ENCODE measurements at places on chromosomes 12 and 14.

DNA sequence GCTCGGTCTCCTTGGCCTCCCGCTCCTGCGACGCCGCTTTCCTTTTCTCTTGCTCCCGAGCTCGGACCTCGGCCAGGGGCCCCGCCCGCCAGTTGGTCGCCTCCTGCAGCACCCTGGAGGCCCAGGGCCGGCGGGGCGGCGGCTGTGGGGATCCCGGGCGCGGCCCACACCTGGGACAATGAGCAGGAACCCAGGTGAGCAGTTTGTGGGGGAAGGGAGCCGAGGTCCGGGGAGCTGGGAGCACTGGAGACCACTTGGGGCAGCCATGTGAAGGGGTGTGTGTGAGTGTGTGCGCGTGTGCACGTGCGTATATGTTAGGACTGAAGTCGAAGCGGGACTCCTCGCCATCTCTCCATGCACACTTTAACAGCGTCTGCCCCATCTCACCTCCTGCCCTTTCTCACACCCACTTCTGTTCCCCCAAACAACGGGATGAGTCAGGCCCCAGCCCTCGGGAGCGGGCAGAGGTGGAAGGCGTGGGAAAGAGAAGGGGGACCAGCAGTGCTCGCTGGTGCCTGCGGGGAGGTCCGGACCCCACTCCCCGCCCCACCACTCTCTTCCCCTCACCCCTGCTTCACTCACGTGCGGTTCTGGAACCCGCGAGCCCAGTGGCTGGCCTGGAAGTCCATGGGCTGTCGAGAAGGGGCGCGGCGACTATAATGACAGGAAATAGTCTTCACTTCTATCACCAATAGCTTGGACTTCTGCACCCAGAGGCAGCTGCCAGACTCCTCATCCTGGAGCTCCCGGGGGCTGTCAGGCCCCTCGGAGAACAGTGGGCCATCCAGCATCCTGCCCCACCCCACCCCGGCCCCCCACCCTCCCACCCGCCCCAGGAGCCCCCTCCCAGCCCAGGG is 450 bp downstream of the DDN start:
- DNase-seq: no peak

DNA sequence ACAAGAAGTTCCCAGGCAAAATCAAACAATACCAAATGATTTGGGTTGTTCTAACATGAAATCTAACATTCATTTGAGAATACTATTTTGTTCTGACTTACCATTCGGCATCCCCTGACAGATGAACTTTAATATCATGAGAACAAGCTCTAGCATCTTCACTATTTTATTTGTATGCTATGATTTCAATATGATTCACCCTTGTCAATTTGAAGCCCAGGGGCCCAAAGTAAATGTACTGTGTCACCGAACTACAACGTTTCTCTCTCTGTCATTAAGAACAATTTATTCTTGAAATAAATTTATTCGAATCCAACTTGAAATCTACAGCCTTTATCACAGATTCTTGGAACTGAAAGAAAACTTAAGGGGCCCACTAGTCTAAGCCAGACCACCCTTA is 146.2 kb upstream of the RASSF8 start:
- DNase-seq: no peak

- DNase-seq: no peak
These were observed 42.1 kb downstream of the DYRK2 start for GRCh38 chr12:67690656-67691055.

DNA sequence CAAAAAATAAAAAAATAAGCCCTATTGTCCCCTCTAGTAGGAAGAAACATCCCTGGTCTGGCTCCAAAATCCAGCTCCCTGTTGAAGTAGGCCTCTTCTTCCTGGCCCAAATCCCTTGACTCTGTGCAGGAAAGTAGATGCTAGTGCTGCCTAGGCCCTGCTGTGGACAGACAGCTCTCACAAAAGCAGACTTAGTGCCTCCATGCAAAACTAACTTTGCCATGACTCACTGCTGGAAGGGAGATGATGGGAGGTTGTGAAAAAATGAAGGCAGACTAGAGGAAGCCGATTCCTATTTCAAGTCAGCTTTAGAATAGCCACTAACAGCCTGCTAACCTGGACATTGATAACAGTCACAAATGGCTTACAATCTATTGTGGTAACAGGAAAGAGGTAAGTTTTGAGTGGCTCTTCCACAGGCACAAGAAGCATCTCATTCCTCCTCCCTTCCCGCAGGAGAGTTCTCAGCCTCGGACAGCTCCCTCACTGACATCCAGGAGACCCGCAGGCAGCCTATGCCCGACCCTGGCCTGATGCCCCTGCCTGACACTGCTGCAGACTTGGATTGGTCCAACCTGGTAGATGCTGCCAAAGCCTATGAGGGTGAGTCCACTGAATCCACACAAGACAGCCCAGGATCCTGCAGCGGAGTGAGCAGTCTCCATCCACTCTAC is 198.9 kb upstream of the RGS6 start:
- no peak for DNase-seq

GRCh38 chr12:112258926-112259325 is 123.3 kb downstream of the HECTD4 start:
- no peak for DNase-seq

- DNase-seq: no peak
These were observed 62.0 kb downstream of the DYRK2 start for GRCh38 chr12:67710582-67710981.

- no peak for DNase-seq
These were observed 132.4 kb downstream of the GPR65 start for GRCh38 chr14:88137327-88137726.

DNA sequence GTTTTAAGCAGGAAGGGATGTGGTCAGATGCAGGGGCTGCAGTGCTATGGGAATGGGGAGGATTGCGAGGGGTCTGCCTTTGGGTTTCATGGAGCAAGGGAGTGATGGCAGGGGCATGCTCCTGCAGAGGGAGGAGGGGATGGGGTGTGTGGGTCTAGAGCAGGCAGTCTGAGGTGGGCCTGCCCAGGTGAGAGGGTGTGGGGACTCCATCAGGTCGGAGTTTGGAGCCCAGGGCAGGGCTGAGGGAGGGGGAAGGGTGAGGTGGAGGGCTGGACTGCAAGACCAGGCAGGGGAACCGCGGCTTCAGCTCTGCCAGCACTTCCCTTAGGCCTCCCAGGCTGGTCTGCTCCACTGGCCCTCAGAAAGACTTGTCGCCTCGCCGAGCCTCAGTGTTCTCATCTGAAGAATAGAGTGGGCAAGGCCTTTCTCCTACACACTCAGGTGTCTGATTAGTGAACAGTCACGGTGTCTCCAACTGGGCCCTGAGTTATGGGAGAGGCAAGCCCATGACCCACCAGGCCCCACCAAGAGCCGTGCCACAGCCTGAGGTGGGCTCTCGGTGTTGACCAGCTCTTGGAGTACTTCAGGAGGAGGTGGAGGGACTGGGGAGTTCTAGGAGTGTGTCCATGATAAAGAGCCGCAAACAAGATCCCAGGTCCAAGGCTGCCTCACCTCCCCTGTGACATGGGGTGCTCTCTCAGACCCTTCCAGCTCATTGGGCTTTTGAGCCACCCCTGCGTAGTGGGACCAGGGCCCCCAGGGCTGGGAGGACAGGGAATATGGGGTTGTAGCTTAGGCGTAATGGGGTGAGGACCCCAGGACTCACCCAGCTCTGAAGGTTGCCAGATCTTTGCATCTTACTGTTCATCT is 20.1 kb upstream of the KRT80 start:
- DNase-seq: no peak

- DNase-seq: no peak
These were observed 89.8 kb downstream of the STAB2 start for GRCh38 chr12:103676893-103677292.

DNA sequence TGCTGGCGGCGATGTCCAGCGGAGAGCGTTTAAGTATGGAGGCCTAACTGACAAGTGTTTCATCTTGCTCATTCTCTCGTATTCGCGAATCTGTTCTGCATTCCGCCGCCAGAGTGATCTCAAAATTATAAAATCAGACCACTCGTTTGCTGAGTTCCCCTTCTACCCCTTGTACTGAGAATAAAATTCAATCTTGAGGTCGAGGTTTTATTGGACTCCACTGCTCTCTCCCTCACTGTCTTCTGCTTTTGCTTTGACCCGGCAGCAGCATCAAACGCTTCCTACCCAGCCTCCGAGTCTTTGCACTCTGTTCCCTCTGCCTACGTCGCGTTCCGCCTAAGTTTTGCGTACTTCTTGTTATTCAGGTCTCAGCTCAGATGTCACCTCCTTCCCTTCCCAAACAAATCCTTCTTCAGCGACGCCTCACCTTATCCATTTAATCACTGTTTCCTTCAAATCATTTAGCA is 462 bp downstream of the KNTC1 start:
- DNase-seq: no peak

DNA sequence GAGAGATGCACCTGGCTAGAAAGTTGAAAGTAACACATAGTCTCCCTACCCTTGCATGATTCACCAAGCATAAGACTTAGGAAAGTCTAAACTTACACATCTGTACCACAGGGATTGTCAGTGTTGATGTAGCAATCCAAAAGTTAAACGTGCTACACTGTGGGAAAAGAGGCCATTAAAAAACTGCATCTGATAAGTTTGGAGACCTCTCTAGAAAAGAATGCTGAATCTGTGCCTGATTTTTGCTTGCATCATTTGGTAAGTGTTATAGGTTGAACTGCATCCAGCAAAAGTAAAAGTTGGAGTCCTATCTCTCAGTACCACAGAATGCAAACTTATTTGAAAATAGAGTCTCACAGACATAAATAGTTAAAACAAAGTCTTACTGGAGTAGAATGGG is 126.6 kb downstream of the SLC6A15 start:
- no peak for DNase-seq

DNA sequence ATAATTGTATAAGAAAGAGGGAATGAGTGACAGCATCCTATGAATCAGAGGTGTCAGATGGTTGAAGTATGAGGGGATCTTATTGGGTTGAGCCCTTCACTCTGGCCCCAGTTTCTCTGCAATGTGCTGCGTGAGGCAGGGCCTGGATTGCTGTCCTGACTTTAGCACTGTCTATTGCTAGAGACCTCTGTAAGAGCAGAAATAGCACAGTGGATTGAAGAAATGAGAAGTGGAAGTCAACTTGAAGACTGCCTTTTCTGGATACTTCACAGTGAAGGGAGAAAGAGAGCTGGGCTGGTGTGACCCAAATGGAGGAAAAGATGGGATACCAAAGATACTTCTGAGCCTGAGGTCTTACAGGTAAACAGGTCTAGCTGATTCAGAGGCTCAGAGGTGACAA is 5.8 kb downstream of the ASCL4 start:
- no peak for DNase-seq

DNA sequence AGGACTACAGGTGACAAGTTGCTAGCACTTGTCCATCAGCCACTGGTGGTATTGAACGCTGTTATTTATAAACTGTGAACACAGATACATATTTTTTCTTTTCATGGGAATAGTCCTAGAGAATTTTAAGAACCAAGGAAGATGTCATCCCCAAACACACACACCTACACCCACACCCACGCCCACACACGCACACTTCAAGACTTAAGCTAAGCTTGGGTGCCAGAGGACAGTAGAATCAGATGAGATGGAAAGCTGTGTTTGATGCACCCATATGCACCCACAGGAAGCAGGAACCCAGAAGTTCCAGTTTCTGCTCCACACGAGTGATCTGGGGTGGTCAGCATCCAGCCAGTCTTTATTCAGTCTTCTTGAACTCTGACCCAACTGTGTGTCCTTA is 348.3 kb downstream of the KCNH5 start:
- no peak for DNase-seq

- no peak for DNase-seq
These were observed 54.9 kb upstream of the IGF1 start for GRCh38 chr12:102535306-102535705.

DNA sequence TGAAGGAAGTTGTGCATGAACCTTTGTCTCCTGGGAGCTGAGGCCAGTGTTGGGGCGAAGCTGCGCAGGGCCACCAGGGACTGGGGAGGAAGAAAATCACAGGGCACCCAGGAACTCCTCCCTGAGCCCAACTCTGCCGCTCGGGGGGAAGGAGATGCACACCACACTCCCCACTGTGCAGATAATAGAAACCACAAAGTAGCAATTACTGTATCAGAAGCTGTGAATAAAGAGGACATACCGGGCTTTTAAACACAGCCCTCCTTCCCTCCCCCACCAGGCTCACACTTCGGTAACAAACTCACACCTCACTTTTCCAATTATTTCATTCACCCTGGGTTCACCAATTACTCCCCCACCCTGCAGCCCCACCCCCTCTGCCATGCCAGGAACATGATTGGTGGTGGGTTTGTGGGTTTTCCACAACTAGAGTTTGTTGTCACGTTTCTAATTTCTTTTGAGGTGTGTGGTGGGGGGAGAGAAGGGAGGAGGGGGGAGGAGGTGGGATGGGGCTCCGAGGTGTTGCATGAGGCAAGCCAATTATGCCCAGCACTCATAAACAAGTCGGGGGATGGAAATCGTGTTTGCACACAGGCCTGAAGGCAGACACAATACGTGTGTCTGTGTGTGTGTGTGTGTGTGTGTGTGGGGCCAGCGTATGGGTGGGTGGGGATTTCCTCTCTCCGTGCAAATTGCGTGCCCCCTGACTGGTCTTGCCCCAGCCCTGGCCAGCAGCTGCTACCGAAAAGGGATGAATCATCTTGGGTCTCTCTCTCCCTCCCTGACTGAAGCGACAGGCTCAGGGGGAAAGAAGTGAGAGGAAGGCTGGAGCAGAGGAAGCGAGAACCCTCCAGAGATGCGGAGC is 103.3 kb downstream of the RBM19 start:
- no peak for DNase-seq

- no peak for DNase-seq
These were observed 839 bp downstream of the FICD start for GRCh38 chr12:108515916-108516315.

DNA sequence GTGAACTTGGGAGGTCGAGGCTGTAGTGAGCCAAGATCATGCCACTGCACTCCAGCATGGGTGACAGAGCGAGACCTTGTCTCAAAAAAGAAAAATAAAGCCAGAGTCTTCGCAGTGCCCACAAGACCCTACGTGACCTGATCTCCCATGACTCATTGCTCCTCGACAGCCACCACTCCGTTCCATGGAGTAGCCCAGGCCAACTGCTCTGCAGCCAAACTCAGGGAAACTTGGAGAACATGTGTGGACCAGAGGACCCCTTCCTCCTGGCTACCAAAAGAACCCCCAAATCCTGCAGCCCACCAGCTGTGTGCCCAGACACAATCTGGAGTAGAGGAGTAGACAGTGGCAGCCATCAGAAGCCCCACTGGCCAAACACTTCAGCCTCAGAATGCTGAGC is 32.1 kb upstream of the PPP2R5C start:
- DNase-seq: no peak

- no peak for DNase-seq
These were observed 7.6 kb downstream of the KIF26A start for GRCh38 chr14:104145826-104146601.

DNA sequence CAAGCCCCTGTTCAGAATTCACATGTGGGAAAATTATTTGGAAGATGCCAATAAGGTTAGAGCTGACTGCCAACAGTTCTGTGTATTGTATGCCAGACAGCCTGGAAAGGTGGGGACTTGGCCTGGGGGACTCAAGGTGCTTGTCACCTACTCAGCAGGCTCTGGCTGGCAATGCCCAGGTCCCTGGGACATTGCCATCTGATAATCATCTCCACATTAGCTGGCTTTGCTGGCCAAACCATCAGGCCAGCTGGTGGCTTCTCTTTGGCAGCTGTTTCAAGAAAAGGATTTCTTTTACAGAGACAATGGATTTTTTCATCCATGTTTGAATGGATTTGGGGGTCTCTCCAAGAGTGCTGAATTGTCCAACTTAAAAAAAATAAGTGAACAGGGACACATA is 165.2 kb downstream of the BRMS1L start:
- DNase-seq: no peak
